Epithelial cell of proximal tubule (primary cell): ENCODE measurements at places on chromosomes 1 and 21. TPM values are rescaled to one million over a fixed set of nuclear protein-coding genes. Genes with fewer than 3 reads are reported as not detected.
A peak's percentile ranks its signal among the peaks of the same experiment; 100 is the strongest.

- no peak for DNase-seq
These were observed 355.3 kb upstream of the NEGR1 start for GRCh38 chr1:72637593-72637992.

DNA sequence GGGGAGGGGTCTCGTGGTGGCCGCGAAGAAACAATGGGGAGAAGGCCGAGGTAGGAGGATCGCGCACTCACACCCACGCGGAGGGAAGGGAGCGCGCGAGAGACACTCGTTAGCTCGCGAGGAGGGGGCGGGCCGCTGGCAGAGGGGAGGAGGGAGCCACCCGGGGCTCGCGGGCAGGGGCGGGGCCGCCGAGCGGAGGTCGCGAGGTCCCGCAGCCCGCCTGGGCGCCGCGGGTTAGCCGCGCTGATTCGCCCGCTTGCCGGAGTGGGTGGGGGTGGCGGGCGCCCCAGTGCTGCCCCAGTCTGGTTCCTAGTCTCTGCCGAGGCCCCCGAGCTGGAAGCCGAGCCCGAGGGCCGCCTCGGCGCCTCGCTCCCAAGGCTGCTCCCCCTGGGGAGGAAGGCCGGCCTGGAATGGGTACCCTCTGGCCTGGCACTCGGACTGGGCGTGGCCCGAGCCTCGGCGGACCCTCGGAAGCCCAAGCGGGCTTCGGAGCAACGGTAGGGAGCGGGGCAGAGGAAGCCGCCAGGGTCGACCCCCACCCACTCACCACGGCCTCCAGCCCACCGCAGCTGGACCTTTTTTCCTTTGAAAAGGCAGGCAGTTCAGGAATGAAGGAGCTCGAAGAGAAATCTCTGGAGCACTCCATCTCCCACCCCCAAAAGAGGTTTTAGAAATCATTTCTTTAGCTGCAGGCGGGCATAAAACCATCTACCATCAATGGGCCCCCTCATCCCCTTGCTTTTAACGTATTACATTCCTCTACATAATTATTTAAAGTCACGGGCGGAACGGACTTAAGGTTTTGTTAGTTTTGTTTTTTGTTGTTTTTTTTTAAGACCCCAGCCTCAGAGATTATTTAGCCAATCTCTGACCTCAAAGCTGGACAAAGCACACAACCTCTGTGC, 722 bp upstream of the TUT4 start:
- no peak for DNase-seq

DNA sequence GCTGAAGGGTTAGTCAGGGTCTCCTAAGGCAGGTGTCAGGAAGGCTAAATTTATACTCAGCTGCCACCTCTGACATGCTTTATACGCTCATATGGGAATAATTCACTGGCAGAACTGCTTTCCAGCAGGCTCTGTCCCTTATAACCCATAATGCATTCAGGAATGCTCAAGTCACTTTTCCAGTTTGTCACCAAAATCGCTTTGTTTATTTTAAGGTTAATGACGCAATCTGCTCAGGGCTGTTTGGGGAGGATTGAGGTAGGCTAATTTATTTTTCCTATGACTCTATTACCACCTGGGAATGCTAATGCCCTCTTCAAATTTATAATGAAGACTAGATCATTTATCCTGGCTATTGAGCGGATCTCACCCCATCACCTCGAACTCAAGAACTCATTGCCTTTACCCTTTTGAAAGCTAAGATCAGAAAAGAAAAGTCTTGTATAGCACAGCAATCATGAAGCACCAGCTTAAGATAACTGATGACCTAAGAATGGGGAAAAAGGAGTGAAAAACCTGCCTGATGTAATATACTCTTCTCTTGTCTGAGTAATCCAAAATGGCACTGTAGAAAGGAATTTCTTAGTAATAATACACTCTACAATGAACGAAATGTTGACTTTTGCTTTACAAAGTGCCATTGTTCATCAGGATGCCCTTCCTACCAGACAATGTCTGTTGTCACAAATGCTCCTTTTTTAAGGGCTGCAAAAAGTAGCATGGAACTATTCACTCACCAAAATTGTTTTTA, 97.9 kb upstream of the EXO1 start:
- no peak for DNase-seq

DNA sequence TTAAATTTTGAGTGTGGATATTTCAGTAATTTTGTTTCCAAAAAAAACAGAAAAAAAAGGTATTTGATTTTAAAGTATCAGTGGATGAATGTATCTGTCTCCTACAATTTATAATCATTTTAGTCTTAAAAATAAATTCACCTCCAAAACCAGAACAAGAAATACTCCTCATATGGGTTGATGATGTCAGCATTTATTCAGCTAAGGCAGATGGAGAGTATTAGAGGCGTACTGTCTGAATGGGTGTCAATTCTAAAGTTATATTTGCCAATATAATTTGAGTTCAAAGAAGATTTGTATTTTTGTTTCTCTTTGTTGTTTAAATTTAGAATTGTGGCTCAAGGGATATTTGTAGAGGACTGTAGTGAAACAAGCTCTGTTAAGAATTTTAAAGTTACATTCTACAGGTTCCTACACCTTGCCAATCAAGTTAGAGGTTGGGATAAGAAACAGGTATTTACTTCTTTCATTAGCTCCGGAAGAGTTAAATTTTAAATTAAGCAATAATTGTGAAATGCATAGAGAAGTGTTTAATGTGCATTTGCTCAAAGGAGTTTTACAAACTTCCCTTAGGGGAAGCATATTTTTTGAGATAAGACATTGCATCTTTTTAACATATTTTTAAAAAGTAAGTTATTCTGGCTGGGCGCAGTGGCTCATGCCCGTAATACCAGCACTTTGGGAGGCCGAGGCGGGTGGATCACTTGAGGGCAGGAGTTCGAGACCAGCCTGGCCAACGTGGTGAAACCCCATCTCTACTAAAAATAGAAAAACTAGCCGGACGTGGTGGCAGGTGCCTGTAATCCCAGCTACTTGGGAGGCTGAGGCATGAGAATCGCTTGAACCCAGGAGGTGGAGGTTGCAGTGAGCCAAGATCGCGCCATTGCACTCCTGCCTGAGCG, 1.2 kb downstream of the PLA2G4A start:
- DNase-seq: no peak

- peak; percentile 80 for DNase-seq
These were observed 9.5 kb downstream of the SIPA1L2 start for GRCh38 chr1:232620356-232620969.

DNA sequence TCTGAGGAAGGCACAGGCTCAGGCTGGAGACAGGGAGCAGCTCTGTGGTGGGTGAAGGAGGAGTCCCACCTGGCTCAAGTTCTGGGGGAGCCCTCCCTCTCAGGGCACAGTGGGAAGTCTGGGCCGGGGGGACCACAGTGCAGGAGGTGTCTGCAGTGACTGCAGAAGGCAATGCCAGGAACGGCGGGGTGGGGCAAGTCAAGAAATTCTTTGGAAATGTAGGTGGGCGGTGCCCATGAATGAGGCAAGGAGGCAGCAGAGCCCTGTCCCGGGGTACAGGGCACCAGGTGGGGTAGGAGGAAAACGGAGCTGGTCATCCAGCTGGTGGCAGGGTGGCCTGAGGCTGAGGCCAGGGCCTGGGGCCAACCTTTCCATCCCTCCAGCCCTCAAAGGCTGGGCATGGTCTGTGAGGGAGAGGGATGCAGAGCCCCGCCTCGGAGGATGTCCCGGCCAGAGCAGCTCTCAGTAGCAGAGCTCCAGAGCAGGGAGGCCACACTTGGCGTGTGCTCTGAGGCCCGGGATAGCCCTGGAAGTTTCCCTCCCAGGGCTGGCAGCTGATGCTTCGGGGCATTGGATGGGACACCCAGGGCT, 4.7 kb downstream of the TFF3 start:
- no peak for DNase-seq

DNA sequence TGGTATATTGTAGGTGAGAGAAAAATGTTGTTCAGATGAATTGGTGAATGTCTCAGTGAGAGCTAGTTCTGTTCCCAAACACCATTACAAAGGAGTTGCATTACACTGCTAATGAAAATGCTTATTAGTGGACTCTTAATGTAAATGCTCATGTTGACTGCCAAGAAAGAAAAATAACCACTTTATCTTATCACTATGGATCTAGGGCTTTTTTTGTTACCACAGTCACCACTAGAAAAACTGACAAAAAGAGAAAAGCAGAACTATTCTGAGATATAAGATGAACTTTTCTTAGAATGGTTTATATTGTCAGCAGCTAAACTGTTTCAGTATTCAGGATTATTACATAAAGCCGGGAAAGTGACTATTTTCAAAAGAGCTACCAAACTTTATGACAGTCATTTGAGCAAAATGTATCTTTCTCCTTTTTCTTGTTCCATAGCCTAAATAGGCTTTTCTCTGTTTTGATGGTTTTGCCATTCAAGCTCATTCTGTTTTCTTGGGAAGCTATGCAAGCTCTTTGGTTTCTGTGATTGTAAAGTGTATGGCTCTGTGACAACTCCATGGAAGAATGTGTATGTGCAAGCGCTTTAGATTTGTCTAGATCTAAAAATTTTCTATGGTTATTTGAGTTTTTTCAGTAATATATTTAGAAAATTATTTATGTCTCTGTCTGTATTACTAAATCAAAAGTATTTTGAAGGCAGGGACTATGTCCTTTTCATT, 64.2 kb upstream of the DPH5 start:
- no peak for DNase-seq

DNA sequence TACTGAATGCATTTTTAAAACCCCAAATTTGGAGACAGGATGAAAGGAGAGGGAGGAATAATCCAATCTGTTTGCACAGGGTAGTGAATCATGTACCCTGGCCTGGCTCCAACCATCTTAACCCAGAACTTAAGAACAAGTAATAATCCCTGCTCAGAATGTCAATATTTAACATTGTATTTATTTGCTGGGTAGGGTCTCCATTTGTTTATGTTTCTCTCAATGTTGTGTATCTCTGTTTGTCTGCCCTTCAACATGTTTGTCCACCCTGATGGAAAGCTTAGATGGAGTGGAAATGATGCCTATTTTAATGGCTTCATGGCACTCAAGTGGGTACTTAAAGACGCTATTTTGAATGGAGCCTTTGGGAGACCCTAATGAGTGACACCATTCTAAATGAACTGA, 54.4 kb upstream of the CDC42BPA start:
- no peak for DNase-seq

DNA sequence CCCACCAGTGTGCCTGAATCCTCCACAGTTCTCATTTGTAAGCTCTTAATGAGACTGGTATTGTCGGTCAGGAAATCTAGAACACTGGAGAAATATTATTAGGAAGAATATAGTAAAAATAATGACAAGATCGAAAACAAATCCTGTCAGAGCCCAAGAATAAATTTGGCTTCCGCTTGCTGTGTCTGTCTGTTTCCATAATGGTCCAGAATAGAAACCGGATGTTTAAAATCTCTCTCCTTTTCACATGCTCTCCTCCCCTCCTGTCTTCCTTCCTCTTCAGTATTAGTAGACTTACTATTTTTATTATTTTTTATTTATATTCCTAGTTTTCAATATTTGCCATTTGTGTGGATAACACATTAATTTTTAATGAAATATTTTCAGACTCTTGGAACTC, 187.7 kb downstream of the SDCCAG8 start:
- DNase-seq: no peak

- no peak for DNase-seq
These were observed 334.4 kb downstream of the DSCAM start for GRCh38 chr21:40512590-40512989.

GRCh38 chr1:244074559-244075171, 23.6 kb downstream of the ZBTB18 start:
- DNase-seq: no peak

- no peak for DNase-seq
These were observed 13.3 kb upstream of the TFF1 start for GRCh38 chr21:42379426-42380215.

DNA sequence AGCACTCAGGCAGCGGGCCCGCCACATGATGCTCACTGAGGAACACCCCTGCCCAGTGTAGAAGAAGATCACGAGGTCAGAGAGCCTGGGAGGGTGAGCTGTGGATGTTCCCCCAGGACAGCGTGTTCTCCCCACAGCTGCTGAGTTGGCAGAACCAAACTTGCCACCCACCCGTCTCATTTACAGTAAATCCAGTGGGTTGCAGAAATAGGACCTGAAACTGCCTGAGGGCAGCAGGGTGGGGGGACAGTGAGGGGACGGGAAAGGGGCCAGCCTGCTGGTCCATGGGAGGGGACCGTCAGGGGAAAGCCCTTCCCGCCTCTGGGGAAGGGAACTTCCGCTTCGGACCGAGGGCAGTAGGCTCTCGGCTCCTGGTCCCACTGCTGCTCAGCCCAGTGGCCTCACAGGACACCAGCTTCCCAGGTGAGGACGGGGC, at the start of gene C1QB:
Gene C1QB (plus strand): TSS at position 356 of the 436 bp plus-strand sequence. CDS start 6,227 bp downstream, outside the sequence.
- no peak for DNase-seq

GRCh38 chr1:187001198-187001889, 172.6 kb downstream of the PLA2G4A start:
- DNase-seq: peak; percentile 44

DNA sequence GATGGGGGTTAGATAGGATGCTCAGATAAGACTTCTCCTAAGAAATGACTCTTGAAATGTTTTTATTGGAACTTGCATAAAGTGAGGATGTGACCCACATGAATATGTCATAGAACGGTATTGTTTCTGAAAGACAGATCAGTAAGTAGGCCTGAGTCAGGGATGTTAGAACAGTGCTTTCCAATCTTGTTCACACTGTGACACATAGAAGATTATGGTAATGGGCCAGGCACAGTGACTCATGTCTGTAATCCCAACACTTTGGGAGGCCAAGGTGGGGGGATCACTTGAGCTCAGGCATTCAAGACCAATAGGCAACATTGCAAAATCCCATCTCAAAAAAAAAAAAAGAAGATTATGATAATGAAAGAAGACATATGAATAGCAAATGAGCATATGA, 32.9 kb downstream of the FMO4 start:
- DNase-seq: no peak

GRCh38 chr1:11266268-11267074, 4.1 kb upstream of the MTOR start:
- DNase-seq: no peak

- no peak for DNase-seq
These were observed 15.5 kb downstream of the MORN1 start for GRCh38 chr1:2375923-2376260.

DNA sequence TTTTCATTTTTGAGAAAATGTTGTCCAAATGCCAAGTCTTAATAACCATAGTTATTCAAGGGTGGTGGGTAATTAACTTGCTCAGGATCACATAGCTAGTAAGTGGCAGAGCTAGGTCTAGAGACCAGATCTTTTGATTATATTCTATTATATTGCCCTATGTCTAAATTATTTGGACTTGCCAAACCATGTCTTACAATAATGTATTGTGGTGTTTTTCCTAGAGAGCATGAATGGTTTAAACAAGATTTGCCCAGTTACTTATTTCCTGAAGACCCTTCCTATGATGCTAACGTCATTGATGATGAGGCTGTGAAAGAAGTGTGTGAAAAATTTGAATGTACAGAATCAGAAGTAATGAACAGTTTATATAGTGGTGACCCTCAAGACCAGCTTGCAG, 58.6 kb downstream of the PRKAA2 start:
- DNase-seq: no peak

PRAMEF17 gene
- total RNA-seq: not detected in 2 replicates

MIXL1 gene
- 0.51 TPM in 1 of 2 replicates, not detected in the other for total RNA-seq

MMEL1 gene
- not detected in 2 replicates for total RNA-seq

SYT14 gene
- total RNA-seq: 3.9 and 7.6 TPM in 2 replicates

PTPRF gene
- total RNA-seq: 138 and 155 TPM in 2 replicates

CFHR3 gene
- total RNA-seq: not detected in 2 replicates

PLEKHN1 gene
- 3.1 and 6.8 TPM in 2 replicates for total RNA-seq

OPRD1 gene
- not detected in 2 replicates for total RNA-seq

LEMD1 gene
- 0.52 TPM in 1 of 2 replicates, not detected in the other for total RNA-seq

LIN28A gene
- not detected in 2 replicates for total RNA-seq

OR2AK2 gene
- total RNA-seq: not detected in 2 replicates
